Activated T-helper 1 cell treated with anti-CD3 and anti-CD28 coated beads, Interleukin-2, amount 50 U/mL, for 16 hours (primary cell): ENCODE measurements at places on chromosomes 13 and 19.

- no peak for DNase-seq
Measured at GRCh38 chr13:48655291-48655690, 1.6 kb downstream of the CYSLTR2 start.

GRCh38 chr19:57818378-57818777 is 3.7 kb upstream of the ZNF552 start:
- DNase-seq = no peak

DNA sequence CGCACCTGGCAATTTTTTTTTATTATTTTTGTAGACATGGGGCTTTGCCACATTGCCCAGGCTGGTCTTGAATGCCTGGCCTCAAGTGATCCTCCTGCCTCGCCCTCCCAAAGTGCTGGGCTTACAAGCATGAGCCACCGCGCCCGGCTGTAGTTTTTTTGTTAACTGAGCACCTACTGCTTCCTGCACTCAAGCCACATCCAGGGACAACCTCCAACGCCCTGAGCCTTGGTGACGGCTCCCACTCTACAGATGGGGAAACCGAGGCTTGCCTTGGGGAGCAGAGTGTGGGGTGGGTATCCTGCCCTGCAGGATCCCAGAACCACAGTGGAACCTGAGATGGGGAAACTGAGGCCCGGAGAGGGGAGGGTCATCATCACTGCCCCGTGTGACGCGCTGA is 3.0 kb downstream of the ELANE start:
- DNase-seq = no peak

- DNase-seq = no peak
Measured at GRCh38 chr13:30313311-30313710, 6.0 kb upstream of the KATNAL1 start.

GRCh38 chr19:31832176-31832548 is 482.9 kb upstream of the TSHZ3 start:
- DNase-seq = no peak

DNA sequence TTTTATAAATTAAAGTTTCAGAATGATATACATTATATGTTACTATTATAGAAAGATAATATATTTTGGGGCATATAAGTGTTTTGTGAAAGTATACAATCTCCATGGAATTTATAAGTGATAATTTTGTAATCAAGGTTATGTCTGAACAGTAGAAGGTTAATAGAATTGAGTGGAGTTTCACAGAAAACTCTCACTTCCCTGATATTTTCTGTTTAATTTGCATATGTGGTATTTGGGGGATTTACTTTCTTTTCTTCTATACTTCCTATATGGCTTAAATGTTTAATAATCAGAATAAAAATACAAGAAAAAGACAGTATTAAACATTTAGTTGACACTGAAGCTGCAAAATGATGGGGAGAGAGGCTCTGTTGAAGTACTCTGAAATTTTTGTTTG is 848.5 kb downstream of the DACH1 start:
- DNase-seq = no peak

DNA sequence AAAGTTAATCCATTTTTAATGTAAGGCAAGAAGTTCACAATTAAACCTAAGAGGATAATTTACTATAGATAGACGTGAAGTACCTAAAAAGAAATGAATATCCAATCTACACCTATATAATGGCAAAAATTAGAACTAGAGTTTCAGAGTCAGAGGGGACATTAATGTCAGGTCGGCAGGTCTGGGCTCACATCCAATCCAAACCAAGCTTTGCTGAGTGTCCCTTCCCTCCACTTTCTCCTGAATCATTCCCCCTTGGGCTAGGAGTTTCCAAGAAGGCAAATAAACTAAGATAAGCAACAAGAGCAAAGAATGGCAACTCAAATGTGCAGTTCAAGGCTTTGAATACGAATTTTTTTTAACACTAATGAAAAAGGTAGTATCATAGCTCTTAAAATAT is 2.9 kb downstream of the FLT3 start:
- no peak for DNase-seq

DNA sequence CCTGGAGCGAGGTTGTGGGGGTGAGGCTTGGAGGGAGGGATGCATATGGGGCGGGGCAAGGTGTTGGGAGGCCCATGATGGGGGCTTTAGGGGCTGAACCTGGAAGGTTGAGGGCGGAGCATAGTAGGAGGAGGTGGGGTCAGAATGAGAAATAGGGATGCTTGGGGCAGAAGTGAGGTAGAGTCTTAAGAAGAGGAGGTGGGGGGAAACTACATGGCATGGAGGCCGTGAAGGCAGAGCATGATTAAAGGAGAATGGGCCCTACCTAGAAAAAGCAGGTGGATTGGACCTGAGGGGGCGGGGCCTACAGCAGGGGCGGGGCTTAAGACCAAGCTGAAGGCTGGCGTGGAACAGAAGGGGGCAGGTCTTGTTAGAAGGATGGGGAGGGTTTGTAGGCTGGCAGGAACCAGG is 799 bp downstream of the NR1H2 start:
- no peak for DNase-seq

GRCh38 chr13:111854403-111854802 is 212.5 kb upstream of the SOX1 start:
- DNase-seq = no peak

- no peak for DNase-seq
Measured at GRCh38 chr19:9782338-9782737, 13.8 kb upstream of the ZNF846 start.

GRCh38 chr19:47719047-47719859 is 6.0 kb downstream of the EHD2 start:
- DNase-seq = no peak

DNA sequence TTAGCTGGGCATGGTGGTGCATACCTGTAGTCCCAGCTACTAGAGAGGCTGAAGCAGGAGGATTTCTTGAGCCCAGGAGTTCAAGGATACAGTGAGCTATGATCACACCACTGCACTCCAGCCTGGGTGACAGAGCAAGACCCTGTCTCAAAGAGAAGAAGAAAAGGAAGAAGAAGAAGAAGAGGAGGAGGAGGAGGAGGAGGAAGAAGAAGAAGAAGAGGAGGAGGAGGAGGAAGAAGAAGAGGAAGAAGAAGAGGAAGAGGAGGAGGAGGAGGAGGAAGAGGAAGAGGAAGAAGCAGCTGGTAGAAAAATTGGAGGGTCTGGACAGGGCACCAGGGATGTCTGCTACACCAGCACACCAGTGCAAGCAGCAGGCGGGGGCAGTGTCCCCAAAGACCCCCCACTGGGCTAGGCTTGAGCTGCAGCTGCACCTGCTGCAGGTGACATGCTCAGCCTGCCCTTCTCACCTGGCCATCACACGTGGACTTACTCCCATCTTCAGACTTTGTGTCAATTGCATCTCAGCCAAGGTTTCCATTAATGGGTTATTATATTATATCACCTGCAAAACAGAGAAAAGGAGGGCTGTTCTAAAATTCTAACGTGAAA is 180.9 kb upstream of the ZNF507 start:
- no peak for DNase-seq

- DNase-seq = no peak
Measured at GRCh38 chr19:44566984-44567383, 37.5 kb upstream of the CEACAM20 start.

DNA sequence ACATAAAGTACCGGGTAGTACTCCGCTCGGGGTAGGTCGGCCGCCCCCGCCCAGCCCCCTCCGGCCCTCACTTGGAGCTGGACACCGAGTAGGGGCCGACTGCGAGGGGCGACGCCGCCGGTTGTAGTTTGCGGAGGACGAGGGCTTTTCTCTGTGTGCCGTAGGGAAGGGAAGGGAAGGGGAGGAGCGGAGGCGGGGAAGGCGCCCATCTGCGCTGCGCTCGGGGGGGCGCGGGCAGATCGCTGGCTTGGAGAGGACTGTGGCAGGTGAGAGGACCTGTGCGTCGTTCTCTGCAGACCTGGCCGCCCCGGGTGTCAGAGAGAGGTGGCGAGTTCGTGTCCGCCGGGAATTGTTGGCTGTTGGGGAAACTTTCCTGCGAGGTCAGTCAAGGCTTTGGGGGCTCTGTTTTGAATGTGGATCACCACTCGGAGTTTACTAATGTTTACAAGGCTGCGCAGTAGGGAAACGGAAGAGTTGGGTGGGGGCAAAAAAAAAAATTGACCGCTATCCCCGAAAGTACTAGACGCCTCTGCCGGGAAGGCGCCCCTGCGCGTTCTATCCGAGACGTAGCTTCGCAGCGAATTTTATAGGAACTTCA is 1.4 kb downstream of the ING1 start:
- DNase-seq = peak; percentile 31

DNA sequence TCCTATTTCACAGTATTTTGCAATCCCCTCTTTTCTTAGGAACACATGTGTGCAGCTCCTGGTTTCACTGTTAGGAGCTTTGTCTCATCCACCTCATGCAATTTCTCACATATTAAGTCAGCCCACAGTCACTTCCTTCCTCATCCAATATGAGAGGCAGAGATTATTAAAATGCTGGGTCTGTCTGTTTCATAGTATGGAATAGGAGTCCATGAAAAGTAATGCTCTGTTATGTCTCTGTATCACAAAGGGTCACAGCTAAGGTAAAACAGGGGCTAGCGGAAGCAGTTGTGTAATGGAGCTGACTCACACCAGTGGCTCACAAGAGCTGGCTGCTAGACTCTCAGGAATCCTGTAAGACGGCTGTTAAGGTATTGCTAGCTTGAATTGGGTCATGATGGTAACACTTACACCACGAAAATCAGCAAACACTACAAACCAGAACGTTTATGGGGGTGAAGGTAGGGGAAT is 216.5 kb downstream of the EFNB2 start:
- no peak for DNase-seq

DNA sequence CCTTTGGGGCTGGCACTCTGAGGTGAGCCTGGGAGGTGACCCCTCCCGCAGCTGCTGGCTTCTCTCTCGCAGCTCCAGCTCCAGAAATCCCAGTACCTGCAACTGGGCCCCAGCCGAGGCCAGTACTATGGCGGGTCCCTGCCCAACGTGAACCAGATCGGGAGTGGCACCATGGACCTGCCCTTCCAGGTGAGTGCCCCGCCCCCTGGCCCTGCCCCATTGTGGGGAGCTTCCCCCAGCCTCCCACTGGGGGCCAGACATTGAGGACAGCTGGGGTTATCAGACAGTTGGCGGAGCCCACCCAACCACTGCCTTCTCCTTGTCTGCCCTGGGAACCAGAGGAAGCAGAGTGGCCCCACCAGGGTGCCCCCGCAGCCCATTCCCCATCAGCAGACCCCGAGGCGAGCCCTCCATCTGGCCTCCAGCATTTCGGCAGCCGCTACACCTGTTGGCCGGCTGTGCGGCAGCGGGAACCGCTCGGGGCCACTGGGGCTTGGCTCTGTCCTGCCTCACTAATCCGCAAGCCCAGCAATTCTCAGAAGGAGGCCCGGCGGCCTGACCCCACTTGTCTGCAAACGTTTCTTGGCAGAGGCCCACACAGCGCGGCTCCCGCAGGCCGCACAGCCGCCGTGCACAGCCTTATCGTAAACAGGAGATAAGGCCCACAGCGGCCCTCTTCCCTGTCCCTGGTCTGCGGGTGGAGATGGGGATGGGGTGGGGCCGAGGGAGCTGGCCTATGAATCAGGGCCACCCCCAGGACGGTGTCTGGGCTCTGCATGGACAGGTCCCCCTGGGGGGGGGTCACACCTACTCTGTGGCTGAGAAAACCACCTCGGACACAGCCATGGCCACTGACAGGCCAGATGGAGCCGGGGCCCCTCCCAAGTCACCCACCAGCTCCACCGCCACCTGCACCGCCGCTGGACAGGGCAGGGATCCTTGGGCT is 48.0 kb downstream of the COMP start:
- DNase-seq = no peak

- DNase-seq = no peak
Measured at GRCh38 chr19:35279985-35280821, 2.1 kb upstream of the HAMP start.

DNA sequence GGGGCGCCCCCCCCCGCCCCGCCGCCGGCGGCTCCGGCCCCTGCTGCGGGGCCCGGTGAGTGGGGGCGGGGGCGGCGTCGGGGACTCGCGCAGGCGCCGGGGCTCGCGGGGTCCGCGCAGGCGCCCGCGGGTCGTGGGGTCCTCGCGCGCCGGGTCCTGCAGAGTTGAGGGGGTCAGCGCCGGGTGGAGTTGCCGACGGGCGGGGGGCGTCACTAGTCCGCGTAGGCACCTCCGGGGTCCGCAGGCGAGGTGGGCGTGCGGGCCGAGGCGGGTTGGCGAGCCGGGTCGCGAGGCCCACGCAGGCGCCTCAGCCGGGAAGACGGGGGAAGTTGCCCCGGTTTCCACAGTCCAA is 365 bp downstream of the PPP6R1 start:
- no peak for DNase-seq

DNA sequence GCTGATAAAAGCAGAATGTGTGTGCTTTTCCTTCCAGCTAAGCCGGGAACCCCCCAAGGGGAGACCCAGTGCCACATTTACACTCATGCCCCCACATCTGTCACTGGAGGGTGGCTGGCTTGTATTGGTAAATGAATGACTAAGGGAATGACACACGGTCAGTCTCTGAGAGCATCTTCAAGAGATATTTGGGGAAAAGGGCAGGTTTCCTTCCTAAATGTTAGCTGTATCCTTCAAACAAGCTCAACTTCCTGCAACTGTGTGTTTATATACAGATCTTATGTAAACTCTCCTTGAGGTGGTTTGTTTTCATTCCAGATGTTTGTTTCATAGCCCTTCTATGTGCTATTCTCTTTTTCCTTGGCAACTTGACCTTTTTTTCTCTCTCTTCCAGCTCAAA is 192.6 kb downstream of the COL4A1 start:
- DNase-seq = no peak

GRCh38 chr13:109159650-109160309 is 530.4 kb downstream of the MYO16 start:
- no peak for DNase-seq

DNA sequence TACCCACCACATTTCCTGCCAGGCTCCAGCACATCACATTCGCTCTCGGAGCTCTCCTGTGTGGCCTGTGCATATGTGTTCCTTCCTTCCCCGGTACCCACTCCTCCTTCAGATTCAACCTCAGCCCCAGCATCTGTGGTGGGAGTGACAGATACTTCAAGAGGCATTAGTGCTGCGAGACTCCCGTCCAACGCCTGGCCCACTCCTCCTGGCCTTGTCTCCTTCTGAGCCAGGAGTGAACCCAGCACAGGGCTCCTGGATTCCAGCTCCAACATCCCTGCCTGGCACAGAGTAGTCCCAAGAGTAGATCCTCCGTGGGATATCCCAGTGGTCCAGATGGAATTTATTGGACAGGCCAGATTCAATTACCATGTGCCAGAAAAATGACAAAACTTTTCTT is 55.9 kb downstream of the SACS start:
- no peak for DNase-seq
